ENCODE measurements at places on chromosomes 1 and 21. TPM values are rescaled to one million over a fixed set of nuclear protein-coding genes. Genes with fewer than 3 reads are reported as not detected.

DNA sequence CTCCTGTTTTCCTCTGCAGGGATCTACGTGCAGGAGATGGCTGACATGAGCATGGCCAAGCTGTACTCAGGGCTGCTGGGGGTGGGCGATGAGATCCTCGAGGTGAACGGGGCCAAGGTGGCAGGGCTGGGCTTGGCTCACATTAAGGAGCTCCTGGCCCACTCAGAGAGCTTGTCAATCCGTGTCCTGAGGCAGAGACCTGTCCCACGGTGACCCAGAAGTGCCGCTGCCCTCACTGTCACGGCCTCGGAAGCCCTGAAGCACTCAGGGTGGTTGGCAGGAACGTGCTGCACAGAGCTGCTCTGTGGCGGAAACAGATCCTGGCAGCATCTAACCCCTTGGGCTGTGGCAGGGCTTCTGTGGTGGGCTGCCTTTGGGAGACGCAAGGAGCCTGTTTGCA lies 37.6 kb downstream of the KIAA1614 start:
- no peak for DNase-seq

DNA sequence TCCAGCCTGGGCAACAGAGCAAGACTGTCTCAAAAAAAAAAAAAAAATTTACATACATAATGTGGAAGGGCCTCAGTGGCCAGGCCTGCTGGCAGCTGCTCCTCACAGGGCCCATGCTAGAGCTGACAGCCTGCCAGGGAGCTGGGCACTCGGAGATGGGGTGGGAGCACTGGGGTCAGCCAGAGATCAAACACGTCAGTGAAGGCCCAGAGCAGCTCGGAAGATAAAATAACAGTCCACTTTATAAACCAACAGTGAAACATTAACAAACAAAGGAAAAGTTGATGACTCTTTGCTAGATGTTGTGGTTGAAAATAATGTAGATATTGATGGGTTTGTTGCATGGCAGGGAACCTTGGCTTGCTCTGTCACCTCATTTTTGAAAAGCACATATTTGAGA lies 42.7 kb downstream of the ATP5PF start:
- no peak for DNase-seq

GRCh38 chr1:4084048-4084431 lies 184.0 kb upstream of the C1orf174 start:
- no peak for DNase-seq

DENND2C gene
- total RNA-seq: 0.21 TPM

TIE1 gene
- 135 TPM for total RNA-seq

Measured in HT1080 (cell line).